CMK (cell line): ENCODE measurements at places on chromosomes 4 and X.

DNA sequence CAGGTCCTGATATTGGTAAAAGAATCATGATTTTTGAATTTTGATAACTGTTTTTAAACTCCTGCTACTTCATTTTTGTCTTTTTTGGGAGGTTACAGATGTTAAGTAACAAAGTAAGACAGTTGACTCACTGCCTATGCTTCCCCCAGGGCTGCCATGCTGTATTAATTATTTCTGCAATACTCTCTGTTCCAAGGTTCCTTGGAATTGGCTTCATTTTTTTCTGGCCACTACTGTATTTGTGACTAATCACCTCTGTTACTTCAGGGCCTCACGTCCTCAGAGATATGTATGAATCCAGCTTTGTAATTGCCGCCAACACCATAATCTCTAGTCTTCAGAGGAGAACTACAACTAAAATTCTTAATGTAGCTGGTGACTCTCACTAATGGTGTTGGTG lies 1729.3 kb downstream of the C4orf33 start:
- no peak for DNase-seq

GRCh38 chr4:123444290-123444731 lies 47.7 kb downstream of the SPRY1 start:
- DNase-seq = peak; percentile 96

- DNase-seq = no peak
Observed at GRCh38 chr4:172554588-172554987, 614.0 kb upstream of the GALNT7 start.

DNA sequence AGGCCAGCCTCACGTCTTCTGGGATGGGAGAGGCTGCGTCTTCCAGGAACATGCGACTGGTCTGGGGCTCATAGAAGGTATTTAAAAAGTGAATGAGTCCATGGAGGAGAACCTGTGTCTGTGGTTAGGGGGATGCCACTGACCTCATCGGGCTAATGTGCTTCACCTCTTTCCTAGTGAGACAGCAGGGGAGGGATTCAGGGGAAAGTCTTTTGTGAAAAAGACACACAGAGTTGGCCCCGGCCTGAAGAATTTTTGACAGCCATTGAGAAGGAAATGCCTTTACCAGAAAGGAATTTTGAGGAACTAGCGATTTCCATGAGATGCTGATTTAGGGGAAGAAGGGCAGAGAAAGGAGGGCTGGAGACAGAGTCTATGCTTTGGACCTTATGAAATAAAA lies 11.0 kb upstream of the C4orf50 start:
- no peak for DNase-seq

GRCh38 chr4:8293131-8293975 lies 23.8 kb downstream of the HTRA3 start:
- DNase-seq = no peak

- no peak for DNase-seq
Observed at GRCh38 chr4:2363056-2363721, 55.3 kb downstream of the ZFYVE28 start.

GRCh38 chr4:164716901-164717300 lies 37.0 kb upstream of the SMIM31 start:
- no peak for DNase-seq

- no peak for DNase-seq
Observed at GRCh38 chrX:128464116-128464515, 411.9 kb upstream of the ACTRT1 start.
